Activated CD8-positive, alpha-beta memory T cell treated with anti-CD3 and anti-CD28 coated beads for 1 hour (primary cell): ENCODE measurements at places on chromosomes 3 and 15.

GRCh38 chr3:12343047-12343501 lies 54.2 kb downstream of the PPARG start:
- DNase-seq: no peak

GRCh38 chr3:118229196-118229595 lies 805.5 kb downstream of the IGSF11 start:
- no peak for DNase-seq

GRCh38 chr3:32869513-32870047 lies 51.8 kb downstream of the TRIM71 start:
- DNase-seq: no peak

- no peak for DNase-seq
Observed at GRCh38 chr3:143707848-143708247, 140.4 kb downstream of the SLC9A9 start.

DNA sequence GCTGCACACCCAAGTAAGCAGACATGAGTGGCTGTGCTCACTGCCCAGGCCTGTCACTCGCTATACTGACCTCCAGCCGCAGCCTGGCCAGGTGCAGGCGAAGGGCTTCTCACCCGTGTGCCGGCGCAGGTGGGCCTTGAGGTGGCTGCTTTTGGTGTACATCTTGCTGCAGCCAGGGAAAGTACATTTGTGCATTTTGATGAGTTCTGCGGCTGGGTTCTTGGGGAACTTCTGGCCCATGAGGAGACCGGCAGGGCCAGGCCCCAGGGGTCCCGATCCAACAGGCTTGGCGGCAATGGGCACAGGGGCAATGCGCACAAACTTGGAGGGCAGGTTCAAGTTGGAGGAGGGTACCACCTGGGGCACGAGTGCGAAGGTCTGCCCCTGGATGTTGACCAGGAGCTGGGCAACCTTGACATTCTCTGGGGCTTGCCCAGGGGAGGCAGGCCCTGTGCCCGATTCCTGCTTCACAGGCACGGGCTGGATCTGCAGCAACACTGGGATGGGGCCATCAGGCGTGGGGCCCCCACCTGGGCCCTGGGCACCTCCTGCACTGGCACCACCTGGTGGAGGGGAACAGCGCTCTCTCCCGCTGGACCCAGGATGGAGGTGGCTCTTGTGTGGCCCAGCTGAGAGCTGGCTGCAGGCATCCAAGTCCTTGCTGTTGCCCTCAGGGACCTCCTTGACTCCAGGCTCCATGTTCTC lies 5.3 kb downstream of the KLF15 start:
- no peak for DNase-seq

DNA sequence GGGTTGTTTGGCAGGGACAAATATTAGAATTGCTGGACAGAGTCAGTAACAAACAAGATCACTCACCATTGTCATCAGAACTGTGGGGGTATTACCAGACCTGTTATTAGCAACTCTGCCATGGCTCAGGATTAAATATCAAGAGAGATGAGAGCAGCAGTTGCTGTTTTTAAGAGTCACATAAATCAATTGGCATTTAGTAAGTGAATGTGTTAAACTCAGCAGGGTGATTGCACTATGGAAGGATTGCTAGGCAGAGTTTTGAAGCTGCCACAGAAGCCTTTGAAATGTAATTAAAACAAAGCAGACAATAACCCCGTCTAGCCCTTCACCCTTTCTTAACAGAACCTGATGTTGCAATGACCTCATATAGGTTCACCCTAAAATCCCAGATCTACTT lies 238.8 kb downstream of the GAP43 start:
- DNase-seq: no peak

GRCh38 chr3:136070953-136071949 lies 105.7 kb downstream of the PPP2R3A start:
- DNase-seq: no peak

GRCh38 chr3:116877968-116878367 lies 168.4 kb downstream of the TUSC7 start:
- no peak for DNase-seq

DNA sequence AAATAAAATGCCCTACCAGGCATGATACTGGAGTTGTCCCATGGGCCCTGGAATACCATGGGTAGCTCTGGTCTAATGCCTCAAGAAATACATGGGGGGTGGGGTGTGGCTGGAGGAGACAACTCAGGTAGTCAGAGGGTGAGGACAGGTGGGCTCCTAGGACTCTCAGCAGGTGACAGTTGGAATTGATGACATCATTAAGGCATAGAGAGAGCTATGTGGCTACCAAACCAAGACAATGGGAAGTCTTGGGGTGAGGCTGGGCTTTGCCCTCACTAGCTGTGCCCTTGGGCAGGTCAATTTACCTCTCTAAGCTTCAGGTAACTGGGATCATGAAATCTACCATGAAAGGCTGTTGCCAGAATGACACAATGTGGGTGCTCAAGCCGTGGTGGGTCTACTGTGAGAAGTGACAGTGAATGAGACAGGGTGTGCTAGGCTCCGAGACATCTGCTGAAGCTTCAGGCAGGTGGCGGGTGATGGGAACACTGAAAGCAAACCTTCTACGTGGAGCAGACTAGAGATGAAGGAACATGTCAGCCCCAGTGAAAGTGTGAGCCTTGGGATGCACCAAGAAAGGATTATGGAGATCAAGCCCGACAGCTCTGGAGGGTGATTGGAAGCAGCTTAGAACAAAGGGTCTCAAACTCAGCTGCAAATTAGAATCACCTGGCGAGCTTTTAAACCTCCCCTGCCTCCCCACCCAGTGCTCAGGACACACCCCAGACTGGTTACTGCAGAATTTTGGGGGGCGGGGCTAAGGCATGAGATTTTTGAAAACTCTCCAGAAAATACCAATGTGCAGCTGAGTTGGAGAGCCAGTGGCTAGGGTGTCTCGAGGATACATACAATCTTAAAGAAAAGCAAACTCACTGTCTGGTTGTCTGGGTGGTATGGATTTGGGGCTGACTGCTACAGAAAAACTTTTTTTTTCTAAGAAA lies 21.5 kb downstream of the SLC6A20 start:
- no peak for DNase-seq

- no peak for DNase-seq
Observed at GRCh38 chr3:127652246-127652995, 20.3 kb upstream of the ABTB1 start.

GRCh38 chr3:194046995-194047645 lies 88.8 kb upstream of the HES1 start:
- DNase-seq: no peak
